ENCODE measurements at places on chromosomes 5 and 9. TPM values are rescaled to one million over a fixed set of nuclear protein-coding genes. Genes with fewer than 3 reads are reported as not detected.
A peak's percentile ranks its signal among the peaks of the same experiment; 100 is the strongest.

DNA sequence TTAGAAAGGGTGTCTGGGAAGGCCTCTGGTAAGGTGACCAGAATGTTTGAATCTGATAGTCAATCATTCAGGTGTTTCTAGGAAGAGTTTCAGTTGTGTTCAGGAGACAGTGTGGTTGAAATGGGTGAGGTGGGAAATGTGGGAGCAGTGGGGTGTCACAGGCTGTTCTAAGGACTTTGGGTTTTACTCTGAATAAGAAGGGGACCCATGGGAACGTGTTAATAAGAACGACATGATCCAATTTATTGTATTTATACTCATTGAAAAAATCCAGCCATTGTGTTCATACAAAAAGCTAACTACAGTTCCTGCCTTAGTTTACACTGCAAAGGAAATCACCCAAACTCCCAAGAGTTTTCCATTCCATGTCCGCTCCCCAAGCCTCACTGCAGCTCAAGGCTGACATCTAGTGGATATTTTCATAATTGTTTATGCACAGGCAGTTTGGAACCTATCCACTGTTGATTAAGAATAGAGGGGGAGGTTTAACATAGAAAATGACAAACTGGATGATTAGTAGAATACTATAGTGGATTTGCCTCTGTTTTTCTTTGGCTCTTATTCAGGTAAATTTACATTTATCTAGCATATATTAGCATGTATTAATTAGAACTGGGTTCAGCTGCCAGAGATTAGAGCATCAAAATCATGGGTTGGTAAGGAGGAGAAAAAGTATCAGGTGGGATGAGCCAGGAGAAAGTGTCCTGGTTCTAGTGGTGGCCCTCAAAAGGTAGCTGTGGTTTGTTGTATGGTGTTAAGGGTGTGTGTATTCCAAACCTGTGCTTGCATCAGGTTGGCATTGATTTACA lies 17.7 kb downstream of the CAVIN4 start:
- peak; percentile 59 for DNase-seq

GRCh38 chr5:43137326-43137725 lies 16.6 kb downstream of the ZNF131 start:
- no peak for DNase-seq

GRCh38 chr9:14989811-14990210 lies 79.6 kb upstream of the FREM1 start:
- DNase-seq, result no peak

LAMC3 gene
- 2.2 TPM for total RNA-seq

All from OCI-LY7 (cell line).